ENCODE measurements at places on chromosomes 12 and 14.

- DNase-seq, result no peak
Measured at GRCh38 chr12:67358781-67359338, 89.7 kb downstream of the CAND1 start.

GRCh38 chr14:99189201-99189801, 82.7 kb downstream of the BCL11B start:
- DNase-seq, result no peak

DNA sequence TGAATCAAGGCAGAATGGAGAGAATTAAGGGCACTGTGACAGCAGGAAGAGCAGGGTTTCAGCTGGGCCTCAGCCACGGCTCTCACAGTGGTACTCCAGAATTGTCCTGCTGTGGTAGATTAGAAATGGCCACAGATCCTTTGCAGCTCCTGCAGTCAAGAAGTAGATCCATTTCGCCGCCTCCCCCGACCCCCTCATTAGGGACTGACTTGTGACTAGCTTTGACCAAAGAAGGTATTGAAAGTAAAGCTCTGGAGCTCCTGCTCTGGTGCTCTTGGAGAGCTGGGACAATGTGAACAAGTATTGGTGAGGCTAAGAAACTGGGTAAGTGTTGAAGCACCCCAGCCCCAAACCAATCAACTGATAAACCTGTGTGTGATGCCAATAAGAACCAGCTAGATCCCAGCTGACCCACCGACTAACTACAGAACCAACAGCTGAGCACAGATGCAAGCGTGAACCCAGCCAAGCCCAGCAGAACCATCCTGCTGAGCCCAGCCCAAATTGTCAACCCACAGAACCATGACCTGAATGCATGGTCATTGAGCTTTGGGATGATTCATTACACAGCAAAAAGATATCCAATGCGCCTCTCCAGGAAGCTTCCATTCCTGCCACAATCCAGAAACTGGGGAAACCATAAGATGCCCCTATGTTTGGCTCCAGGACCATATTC, 50.7 kb downstream of the JAG2 start:
- DNase-seq, result no peak

GRCh38 chr14:97491697-97492096, 694.5 kb downstream of the VRK1 start:
- no peak for DNase-seq

- no peak for DNase-seq
Measured at GRCh38 chr14:23632461-23633159, 3.6 kb upstream of the DHRS2 start.

DNA sequence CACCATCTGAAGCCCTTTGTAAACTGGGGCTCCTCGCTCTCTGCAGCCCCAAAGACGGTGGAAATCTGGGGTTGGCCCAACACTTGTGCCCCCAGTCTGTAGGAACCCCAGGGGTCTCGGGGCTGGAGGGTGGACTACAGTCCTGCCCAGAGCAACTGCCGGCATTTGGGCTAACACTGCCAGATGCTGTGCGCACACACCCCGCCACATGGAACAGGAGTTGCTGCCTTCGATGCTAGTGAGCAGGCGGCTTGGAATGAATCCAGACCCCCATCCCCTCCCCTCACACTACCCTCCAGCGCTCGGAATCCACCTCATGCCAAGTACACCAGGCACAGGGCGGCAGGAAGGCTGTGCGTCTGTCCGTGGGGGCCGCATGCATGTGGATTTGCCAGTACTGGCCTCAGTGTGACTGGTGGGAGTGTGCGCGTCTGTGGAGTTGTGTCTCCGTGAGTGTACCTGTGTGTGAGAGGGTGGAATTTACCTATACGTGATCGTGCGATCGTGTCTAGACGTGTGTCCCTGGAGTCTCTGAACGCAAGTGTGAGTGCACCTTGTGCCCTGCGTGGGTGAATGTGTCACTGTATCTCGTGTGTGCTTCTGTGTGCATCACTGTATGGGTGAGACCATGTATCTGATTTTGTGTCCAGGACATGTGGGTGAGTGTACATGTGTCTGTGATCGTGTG, 5.1 kb downstream of the LHX5 start:
- no peak for DNase-seq

GRCh38 chr12:91384366-91384765, 201.7 kb upstream of the DCN start:
- no peak for DNase-seq

DNA sequence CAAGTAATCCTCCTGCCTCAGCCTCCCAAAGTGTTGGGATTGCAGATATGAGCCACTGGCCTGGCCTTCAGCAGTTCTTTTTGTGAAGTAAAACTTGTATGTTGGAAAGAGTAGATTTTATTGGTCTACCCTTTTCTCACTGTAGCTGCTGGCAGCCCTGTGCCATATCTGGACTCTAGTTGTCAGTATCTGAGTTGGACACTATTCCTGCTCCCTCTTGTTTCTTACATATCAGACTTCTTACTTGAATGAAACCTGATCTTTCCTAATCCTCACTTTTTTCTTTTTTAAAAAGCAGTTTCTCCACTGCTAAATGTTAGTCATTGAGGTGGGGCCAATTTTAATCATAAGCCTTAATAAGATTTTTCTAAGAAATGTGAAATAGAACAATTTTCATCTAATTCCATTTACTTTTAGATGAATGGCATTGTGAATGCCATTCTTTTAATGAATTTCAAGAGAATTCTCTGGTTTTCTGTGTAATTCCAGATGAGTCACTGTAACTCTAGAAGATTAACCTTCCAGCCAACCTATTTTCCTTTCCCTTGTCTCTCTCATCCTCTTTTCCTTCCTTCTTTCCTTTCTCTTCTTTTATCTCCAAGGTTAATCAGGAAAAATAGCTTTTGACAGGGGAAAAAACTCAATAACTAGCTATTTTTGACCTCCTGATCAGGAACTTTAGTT, 88.7 kb downstream of the APAF1 start:
- DNase-seq, result no peak

DNA sequence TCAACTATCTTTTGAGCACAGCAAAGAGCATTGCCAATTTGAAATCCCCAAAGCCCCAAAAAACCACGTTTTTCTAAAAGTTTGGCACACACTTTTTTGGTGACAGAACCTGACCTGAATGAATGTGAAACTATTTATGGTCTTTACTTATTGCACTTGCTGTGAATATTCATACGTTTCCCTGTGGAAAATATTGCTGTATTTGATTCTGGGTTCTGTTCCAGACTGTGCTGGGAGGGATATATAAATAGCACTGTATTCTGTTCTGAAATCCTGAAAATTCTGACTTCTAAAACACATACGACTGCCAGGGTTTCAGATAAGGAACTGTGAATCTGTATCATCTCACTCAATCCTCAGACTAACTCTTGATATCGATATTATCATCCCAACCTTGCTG, 35.1 kb downstream of the NR1H4 start:
- DNase-seq, result no peak

GRCh38 chr14:104393199-104393897, 186.2 kb upstream of the C14orf180 start:
- no peak for DNase-seq

DNA sequence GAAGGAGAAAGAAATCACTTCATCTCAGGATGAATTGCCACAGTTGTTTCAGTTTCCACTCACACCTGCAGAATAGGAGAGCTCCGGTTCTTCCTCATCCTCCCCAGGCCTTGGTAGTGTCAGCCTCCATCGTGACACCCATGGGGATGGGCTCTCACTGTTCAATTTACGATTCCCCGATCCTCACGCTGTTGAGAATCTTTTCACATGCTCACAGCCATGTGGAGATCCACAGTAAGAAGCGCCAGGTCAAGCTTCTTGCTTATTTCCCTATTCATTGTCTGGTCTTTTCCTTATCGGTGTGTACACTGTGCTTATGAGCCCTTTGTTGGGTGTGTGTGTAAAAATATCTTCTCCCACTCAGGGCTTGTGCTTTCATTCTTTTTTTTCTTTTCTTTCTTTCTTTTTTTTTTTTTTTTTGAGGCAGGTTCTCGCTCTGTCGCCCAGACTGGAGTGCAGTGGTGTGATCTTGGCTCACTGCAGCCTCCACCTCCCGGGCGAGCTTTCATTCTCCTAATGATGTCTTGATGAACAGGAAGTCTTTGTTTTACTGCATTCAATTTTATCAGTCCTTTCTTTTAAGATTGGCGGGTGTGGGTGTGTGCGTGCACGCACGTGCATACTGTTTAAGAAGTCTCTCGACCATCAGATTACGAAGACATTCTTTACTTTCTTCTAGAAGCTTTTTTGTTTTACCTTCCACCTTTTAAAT, 21.5 kb downstream of the RIN3 start:
- DNase-seq, result no peak

GRCh38 chr12:49451468-49452259, 84.4 kb downstream of the SPATS2 start:
- DNase-seq, result no peak

DNA sequence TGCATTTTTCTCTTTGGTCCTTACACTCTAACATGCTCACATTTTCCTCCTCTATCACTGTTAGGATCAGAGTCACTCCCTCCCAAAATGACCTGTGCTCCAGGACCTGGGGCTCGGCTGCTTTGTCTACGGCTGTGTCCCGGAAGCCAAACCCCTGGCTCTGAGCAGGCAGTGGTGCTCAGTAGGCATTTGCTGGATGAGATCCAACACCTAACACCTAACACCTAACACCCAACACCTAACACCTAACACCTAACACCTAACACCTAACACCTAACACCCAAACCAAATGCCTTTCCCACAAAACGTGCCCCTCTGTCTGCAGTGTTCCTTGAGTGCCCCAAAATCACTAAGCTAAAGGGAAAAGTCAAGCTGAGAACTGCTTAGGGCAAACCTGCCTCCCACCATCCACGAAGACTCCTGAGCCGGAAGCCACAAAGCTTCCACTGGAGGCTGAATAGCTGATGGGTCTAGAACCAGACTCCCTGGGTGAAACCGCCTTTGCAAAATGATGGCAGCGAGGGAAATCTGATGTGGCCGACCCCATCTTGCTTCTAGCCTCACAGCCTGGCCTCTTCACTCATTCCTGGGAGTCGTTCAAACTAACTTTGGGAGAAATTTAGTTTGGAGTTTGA, 29.2 kb downstream of the HSP90AA1 start:
- DNase-seq, result no peak

DNA sequence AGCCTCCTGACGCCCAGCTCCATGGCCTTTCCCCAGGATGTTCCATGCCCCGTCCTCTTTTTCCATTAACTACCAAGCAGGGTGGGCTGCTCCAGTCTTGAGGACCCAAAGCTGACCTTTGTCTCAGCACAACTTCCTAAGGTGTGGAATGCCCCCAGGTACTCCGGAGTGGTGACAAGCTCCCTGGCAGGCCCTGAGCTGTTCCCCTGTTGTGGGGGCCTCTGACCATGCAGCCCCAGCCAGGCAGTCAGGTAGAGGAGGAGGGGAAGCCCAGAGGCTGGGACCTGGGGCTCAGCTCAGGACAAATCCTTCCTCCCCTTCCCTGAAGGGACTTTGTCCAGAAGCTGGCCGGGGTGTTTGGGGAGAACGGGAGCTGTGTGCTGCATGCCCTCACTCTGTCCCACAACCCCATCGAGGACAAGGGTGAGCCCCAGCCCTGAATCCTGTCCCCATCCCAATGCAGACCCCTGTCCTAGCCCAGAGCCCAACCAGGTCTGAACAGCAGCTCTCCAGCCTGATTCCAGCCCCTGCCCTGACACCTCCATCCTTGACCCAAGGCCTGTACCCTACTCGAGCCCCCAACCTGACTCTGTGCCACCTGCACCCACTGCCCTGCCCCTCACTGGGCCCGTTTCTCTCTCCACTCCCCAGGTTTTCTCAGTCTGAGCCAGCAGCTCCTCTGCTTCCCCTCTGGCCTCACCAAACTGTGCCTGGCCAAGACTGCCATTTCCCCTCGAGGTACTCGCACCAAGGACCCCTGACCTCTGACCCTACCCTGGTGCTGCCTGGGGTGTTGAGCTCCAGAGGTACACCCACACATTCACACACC, 4.4 kb downstream of the CARMIL3 start:
- no peak for DNase-seq

DNA sequence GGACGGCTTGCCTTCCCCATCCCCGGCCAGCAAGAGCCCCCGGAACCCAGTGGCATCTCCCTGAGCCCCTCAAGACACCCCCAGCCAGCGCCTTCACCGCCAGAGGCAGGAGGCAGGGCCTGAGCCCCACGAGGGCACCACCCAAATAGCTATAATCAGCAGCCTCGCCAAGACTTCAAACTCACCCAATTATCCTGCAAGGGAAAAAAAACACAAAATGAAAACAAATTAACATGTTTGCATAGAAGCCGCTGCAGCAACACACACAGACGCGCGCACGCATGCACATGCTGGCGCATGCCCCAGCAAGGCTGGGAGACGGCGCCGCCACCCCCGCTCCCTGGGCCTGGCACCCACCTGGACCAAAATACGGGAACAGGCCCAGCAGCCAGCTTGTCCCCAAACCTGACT, 15.8 kb downstream of the FAM222A start:
- DNase-seq, result no peak

- no peak for DNase-seq
Measured at GRCh38 chr14:93976477-93977057, at the start of gene ASB2. ASB2 (minus strand) TSS chr14:93976570; CDS start chr14:93964539, 12,031 bp downstream.

- DNase-seq, result no peak
Measured at GRCh38 chr14:27367345-27367744, 769.5 kb upstream of the NOVA1 start.

- DNase-seq, result peak; percentile 48
Measured at GRCh38 chr12:81450920-81451739, 308.0 kb downstream of the PPFIA2 start.

- peak; percentile 47 for DNase-seq
Measured at GRCh38 chr14:78508023-78508422, 337.9 kb downstream of the NRXN3 start.

DNA sequence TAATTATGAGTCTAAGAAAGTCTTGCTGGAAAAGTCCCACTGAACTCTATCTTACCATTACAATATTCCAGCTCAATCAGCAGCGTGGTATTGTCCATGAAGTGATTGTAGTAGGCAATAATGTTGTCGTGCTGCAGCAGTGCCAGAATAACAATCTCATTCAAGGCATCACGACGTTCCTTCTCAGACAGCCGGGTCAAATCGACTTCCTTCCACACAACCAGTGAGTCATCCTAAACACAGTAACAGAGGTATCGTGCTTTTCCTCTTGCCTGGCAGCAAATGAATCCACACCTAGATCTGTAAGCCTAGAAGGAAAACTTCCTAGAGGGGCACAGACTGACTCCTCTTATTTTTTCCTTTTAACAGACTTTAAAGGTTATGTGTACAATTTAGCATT, 2.9 kb downstream of the NEK9 start:
- DNase-seq, result no peak

GRCh38 chr12:49964849-49965624, 3.4 kb downstream of the AQP5 start:
- DNase-seq, result no peak

GRCh38 chr12:123363390-123363739, 1.3 kb downstream of the SBNO1 start:
- DNase-seq, result no peak

DNA sequence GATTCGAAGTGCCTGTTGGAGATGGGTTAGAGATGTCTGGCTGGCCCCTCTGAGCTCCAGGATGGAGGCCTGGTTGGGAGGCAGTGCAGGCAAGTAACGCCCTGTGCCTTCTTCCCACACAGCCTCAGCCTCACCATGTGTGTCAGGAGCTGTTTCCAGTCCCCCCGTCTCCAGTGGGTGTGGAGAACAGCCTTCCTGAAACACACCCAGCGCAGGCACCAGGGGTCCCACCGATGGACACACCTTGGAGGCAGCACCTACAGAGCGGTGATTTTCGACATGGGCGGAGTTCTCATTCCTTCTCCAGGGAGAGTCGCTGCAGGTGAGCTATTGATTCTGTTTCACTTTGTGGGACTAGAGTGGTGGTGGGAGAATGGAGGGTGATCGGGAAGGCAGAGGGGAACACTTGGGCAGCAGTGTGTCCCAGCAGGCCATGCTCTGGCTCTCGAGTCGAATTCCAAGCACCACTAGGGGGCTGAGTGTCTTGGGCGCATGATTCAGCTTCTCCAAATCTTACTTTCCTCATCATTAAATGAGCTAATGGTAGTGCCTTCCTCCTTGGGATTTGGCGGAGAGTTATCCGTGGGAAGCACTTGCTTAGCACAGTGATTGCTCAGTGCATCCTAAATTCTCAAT, 6.8 kb downstream of the ACAD10 start:
- no peak for DNase-seq

Measured in NCI-H748 treated with DMSO at 0.1 percent for 48 hours (cell line).